ENCODE measurements at places on chromosomes 16 and 17.
A peak's percentile ranks its signal among the peaks of the same experiment; 100 is the strongest.

DNA sequence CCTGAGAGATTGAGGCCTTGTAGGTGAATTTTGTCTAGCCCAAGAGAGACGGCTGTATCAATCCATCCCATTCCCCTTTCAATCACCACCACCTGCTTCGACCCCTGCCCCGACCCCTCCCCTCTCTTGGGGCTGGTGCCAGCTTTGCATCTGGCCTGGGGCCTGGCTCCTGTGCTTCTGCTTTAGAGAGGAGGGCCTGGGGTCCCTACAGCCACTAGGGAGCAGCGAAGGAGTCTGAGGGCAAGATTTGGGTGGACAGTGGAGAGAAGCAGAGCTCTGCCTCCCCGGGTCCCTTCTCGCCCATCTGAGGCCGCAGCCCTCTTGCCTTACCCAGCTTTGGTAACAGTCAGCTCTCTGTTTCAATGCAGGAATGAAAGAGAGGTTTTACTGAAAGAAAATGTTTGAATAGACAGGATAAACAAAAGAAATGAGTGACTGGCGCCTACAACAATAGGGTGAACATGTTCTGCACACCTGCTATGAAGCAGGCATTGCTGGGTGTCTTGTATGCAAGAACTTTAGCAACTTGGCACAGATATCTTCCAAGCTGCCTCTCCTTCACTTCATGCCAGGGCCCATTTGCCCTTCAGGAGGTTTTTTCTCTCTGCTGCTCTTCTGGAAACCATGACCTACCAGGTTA lies 57.4 kb downstream of the SLC47A1 start:
- DNase-seq: no peak

- DNase-seq: peak; percentile 89
Measured at GRCh38 chr17:48484850-48485249, 46.0 kb downstream of the HOXB1 start.

DNA sequence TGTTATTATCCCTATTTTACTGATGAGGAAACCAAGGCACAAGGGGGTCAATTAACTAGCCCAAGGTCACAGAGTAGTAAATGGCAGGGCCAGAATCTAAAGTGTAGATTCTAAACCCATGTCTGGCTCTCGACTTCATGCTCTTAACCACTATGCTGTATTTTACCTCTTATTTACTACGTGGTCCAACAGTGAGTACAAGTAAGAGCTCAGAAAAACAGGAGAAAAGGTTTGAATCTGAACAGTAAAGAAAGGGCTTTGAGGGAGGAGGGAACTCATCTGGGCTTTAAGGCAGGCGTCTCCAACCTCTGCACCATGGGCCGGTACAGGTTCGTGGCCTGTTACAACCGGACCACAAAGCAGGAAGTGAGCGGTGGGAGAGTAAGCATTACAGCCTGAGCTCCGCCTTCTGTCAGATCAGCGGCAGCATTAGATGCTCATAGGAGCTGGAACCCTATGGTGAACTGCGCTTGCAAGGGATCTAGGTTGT lies 62.9 kb downstream of the SMURF2 start:
- DNase-seq: no peak

- no peak for DNase-seq
Measured at GRCh38 chr17:14072881-14073280, 3.6 kb downstream of the COX10 start.

GRCh38 chr17:67017910-67018309 lies 26.4 kb upstream of the CACNG1 start:
- DNase-seq: no peak

- no peak for DNase-seq
Measured at GRCh38 chr17:39650121-39650579, 13.2 kb downstream of the STARD3 start.

GRCh38 chr16:67183284-67183626 lies 508 bp downstream of the MATCAP1 start:
- no peak for DNase-seq

DNA sequence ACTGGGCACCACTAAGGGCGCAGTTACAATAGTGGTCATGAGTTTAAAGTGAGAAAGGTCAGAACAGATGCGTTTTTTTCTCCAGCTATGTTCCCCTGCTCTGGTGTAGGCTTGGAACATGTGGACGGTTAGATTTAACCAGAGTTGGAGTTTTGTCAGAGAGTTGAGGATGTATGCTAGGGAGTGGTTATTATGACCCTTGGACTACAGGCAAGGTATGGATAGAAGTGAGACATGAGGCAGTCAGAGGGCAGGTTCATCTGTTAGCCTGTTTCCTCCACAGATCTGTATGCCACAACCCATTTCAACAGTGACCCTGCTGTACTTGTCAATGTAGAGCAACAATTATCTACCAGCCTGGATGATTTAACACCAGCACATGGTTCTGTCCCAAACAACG lies 22.6 kb downstream of the TPPP3 start:
- no peak for DNase-seq

- peak; percentile 49 for DNase-seq
Measured at GRCh38 chr17:75524970-75525805, at the start of gene LLGL2. LLGL2 (plus strand) TSS chr17:75525697; CDS start chr17:75543427, 17,730 bp downstream.

DNA sequence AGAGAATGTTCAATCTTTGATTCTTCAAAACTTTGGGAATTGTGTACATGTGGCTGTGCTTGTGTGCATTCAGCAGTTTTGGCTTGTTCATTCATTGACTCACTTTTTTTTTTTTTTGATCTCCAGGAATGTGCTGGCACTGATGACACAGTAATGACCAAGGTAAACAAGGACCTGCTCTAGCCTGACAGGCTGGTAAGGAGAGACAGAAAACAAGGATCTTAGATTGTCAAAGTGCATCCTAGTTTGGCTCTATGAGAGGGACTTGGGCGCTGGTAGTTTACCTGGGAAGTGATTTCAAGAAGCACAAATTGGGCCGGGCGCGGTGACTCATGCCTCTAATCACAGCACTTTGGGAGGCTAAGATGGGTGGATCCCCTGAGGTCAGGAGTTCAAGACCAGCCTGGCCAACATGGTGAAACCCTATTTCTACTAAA lies 233.1 kb upstream of the WSCD1 start:
- DNase-seq: peak; percentile 69

DNA sequence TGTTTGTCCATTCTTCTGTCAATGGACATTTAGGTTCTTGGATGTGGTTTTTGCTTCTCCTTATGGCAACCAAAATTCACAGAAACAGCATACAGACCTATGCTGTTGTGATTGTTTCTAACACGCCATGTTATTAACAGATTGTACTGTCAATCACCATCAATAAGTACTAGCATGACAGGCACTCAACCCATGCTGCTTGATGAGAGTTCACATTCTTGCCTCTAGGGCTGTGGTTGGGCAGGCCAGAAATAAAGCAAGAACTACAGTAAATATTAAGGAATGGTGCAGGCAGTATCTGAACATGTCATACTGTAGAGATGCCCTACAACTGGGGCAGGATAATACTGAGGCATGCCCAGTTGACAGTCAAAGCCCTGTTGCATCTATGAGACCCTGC lies 171.2 kb upstream of the ZFHX3 start:
- no peak for DNase-seq

GRCh38 chr17:14302431-14303099 lies 1.7 kb downstream of the HS3ST3B1 start:
- DNase-seq: peak; percentile 86

DNA sequence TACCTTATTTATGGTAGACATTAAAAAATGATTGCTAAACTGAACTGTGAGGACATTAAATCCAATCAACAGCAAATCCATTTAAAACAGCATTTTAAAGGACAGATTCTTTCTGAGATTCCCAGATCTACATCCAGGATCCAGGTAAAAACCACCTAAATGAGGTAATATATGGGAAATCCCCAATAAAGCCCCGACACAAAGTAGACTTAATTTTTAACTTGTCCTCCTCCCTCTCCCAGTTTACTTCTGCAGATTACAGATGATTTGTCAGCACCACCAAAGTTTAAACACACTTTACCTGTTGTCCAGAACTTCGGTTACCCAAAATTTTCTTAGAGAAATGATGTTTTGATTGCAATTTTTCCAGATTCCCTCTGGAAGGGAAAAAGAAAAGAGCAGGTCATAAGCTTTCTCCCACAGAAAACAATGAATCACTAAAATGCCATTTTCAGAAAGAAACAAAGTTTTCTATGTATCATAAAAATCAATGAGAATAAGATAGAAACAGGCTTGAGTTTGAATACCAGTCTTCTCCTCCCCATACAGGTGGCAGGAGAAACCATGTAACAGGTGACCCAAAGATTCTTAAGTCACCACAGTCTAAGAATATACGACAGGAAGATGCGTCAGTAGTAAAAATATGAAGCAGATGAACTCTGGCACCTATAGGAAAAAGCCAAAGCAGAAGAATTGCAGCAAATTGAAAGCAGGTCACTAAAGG lies 22.8 kb downstream of the GJC1 start:
- DNase-seq: no peak

DNA sequence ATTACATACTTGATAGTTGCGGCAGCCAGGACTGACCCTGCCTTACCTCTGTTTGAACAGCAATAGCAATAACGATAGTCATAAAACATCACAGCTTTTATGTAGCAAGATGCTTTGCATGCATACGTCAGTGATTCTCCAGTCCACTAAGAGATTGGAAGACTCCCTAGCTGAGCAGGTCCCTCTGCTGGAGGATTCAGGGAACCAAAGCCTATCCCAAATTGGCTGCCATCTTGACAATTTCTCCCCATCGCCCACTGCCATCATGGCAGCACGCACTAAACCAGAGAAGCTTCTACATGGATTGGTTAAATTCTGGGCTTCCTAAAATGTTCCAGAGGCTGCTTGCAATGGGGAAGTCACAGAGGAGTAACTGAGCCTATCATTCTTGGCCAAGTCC lies 360.6 kb upstream of the XYLT1 start:
- DNase-seq: peak; percentile 53

DNA sequence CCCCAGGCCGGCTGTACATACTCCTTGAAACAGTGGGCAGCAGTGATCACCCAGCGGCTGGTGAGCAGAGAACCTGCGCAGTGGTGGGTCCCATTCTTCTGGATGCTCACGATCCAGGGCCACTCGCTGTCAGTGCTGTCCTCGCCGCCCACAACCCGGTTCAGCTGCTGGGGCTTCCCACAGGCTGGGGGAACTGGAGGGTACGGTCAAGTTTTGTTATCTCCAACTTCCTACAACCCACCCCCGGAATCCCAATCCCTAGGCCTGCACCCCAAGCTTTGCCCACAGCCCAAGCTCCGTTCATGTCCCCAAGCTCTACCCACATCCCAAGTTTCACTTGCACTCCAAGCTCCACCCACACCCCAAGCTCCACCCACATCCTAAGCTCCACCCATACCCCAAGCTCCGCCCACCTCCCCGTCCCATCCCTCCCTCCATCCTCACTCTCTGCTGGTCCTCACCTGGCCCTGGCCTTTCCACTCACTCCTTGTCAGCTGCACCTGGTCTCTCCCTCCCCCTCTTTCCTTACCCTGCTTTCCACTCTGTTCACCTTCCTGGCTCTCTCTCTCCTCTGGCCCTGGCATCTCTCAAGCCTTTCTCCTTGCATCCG lies 1.8 kb downstream of the PRSS22 start:
- no peak for DNase-seq

GRCh38 chr17:60156746-60157145 lies 7.0 kb downstream of the CA4 start:
- DNase-seq: no peak

DNA sequence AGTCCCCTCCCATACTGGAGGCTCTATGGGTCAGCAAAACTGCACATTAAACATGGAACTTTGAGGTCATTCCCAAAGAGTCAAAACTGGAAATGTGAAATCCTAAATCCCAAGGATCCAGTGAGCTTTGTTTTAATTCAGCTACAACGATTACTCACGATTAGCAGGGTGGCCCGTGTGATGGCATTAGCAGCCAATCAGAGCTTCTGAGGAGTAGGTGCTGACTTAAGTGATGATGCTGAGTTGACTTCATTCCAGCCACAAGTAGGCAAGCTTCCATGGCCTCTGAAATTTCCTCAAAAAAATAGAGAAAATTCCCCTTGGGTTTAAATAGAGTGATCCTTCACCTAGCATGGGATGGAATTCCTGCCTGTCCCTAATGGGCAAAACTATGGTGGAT lies 28.1 kb upstream of the BEAN1 start:
- peak; percentile 37 for DNase-seq

- DNase-seq: no peak
Measured at GRCh38 chr16:68369697-68370580, 59.1 kb downstream of the PRMT7 start.

- DNase-seq: peak; percentile 14
Measured at GRCh38 chr16:21277927-21278706, at the start of gene CRYM. CRYM (minus strand) TSS chr16:21278290; CDS start chr16:21278251, 39 bp downstream.

DNA sequence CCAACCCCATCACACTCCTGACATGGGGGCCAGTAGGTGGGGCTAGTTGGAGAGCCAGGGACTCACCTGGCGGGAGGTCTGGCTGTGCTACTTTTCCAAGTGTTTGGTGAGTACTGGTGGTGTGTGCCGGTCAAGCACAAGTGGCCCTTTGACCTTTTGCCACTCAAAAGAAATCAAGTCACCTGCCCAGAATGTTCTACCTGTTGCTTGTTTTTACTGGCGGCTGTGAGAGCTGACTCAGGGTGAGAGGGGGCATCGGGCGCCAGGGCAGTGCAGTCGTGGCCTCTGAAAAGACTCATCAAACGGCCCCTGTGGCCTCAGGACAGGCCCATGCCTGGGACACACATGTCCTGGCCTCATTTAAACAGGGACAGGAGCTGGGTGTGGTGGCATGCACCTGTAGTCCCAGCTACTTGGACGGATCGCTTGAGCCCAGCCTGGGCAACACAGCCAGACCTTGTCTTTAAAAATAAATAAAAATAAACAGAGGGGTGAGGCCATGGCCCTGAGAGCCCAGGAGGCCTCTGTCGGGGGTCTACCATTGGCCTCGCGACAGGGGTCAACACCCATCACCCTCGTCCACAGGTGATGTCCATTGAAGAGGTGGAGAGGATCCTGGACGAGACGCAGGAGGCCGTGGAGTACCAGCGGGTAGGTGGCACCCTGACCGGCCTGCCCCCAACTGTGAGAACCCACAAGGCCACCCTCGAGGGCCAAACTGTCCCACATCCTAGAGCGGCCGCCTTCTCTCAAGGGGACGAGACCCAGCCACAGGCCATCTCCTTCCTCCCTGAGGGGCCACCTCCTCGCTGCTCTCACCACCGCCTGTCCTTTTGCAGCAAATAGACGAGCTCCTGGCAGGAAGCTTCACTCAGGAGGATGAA lies 5.0 kb downstream of the CHMP6 start:
- no peak for DNase-seq
